ENCODE measurements at places on chromosomes 16 and 17.
A peak's percentile ranks its signal among the peaks of the same experiment; 100 is the strongest.

GRCh38 chr16:77171745-77172635 lies 19.0 kb upstream of the MON1B start:
- peak; percentile 68 for DNase-seq

- DNase-seq: no peak
Observed at GRCh38 chr16:84891149-84891795, 71.5 kb downstream of the CRISPLD2 start.

- DNase-seq: no peak
Observed at GRCh38 chr16:48511071-48511540, 98.9 kb downstream of the N4BP1 start.

DNA sequence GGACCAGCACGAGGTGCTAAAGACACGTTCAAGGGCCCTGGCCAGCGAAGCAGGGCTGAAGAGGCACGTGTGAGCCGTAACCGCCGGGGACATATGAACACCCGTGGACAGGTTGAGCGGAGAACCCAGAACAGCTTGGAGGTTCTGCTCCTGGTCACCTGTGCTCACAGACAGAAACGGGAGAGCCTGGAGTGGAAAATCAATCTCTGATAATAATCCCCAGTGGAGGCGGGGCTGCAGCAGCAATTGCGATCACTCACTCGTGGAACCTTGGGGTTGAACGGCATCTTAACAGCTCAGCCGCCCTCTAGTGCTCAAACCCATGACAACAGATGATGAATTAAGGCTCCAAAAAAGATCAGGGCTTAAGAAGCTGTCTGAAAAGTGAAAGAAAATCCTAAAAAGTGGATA lies 25.6 kb downstream of the WIPI1 start:
- peak; percentile 68 for DNase-seq

- DNase-seq: peak; percentile 8
Observed at GRCh38 chr16:21300309-21301167, 22.4 kb upstream of the CRYM start.

DNA sequence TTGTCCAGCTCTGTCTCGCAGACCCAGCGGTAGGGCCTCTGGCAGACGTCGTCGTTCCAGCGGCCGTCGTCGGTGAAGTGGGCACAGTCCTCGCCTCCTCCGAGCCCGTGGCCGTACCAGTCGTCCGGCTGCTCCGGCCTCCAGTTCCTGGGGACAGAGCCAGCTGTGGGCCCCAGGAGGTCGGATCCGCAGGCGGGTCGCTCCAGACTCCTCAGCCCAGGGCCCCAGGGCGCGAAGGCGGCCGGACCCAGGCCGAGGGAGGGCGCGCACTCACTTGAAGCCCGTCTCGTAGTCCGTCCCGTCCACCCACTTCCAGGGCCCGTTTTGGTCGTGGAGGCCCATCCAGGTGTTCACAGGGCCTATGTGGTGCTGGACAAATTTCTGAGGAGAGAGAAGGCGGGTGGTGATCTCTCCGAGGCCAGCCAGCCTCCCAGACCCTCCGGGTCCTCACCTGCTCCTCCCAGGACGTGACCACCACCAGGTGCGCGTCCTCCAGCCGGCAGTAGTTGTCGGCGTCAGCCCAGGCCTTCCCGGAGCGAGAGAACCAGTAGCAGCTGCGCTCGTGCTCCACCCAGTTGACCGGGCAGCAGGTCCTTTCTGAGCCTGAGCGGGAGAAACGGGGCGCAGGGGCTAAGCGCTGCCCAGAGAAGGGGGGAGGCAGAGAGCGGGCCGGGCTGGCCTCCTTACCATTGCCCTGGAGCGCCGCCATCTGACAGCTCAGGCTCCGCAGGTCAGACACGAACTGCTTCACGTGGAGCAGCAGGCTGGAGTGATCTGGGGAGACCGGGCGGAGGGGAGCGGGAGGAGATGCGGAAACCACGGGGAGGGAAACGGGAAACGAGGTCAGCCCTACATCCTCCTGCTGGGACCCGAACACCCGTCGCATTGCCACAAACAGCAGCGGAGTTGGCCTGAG lies 5.2 kb downstream of the ASGR1 start:
- peak; percentile 18 for DNase-seq

DNA sequence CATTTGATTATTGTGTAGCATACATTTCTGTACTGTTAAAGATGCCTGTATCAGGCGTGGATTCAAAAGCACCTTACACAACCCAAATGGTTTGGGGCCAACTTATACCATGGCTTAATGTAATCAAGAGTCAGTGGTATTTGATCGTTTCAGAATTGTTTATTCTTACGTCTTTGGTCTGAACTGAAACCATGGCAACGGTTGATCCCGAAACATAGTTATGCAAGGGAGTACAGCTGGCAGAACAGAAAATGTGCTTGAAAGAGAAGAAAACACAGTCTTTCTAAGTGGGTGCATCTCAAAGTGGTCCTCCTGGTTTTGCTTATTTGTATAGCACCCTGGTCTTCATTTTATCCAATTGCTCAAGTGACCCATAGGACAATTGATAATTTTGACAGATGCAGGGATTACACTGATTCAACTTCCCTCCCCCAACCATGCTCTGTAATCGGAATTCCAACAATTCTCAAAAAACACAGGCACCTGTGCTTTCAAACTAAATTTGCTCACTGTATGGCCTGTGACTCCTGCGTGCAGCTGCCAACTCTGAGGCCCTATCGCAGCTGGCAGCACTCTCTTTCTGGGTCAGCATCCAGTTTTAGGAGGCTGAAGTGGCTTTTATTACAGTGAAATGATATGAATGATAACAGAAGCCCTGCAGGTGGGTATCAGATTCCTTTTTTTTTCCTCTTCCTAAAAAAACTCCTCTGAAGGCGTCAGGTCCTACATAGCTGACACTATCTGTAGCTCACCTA lies 77.0 kb upstream of the AXIN2 start:
- no peak for DNase-seq

GRCh38 chr16:57310801-57311200 lies 26.3 kb upstream of the PLLP start:
- DNase-seq: no peak

- no peak for DNase-seq
Observed at GRCh38 chr17:9401434-9401833, 174.2 kb downstream of the STX8 start.

DNA sequence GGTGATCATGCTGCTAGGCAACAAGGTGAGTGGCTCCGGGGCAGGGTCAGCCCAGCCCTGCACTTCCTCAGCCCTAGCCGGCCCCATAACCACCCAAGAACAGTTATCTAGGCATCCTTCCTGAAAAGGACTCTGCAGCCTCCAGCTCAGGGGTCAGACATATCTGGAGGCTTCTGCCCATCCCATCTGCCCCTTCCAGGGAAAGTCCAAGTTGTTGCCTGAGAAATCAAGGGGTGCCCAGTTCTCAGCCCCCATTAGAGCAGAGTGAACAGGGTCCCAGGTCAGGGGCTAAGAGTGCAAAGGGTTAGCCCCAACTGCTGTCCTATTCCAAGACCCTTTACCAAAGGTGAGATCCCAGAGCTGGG lies 4.1 kb upstream of the NHERF1 start:
- DNase-seq: no peak

DNA sequence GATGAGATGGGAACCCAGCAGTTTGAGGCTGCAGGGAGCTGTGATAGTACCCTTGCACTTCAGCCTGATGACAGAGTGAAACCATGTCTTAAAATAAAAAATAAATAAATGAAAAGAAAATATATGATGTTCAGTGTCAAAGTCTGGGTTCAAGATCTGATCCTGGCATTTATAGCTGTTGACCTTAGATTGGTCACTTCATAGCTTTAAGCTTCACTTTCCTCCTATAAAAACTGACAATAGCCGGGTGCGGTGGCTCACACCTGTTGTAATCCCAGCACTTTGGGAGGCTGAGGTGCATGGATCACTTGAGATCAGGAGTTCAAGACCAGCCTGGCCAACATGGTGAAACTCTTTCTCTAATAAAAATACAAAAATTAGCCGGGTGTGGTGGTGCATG lies 5.2 kb upstream of the ZNF821 start:
- no peak for DNase-seq

DNA sequence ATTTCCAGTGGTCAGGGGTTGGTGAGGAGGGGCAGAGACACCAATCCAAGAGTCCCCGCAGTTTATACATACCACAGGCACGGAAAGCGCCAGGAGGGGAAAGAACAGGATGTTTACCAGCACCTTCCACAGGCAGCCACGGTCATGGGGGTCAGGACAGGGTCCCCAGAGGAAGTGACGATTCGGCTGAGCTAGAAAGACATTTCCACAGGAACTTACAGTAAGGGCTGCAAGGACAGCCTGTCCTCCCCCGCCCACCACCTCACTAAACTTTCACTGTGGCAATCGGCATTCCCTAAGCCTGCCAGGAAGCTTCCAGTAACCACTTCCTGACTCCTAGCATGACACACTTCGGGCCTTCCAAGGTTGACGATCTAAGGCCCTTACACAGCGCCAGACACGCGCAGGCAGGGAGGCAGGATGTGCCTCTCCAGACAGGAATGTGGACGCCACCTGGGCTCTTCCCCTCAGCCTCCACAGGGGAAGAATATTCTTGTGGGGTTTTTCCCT lies 1.2 kb upstream of the MT2A start:
- DNase-seq: no peak

GRCh38 chr16:87860553-87861299 lies 8.6 kb downstream of the SLC7A5 start:
- no peak for DNase-seq

DNA sequence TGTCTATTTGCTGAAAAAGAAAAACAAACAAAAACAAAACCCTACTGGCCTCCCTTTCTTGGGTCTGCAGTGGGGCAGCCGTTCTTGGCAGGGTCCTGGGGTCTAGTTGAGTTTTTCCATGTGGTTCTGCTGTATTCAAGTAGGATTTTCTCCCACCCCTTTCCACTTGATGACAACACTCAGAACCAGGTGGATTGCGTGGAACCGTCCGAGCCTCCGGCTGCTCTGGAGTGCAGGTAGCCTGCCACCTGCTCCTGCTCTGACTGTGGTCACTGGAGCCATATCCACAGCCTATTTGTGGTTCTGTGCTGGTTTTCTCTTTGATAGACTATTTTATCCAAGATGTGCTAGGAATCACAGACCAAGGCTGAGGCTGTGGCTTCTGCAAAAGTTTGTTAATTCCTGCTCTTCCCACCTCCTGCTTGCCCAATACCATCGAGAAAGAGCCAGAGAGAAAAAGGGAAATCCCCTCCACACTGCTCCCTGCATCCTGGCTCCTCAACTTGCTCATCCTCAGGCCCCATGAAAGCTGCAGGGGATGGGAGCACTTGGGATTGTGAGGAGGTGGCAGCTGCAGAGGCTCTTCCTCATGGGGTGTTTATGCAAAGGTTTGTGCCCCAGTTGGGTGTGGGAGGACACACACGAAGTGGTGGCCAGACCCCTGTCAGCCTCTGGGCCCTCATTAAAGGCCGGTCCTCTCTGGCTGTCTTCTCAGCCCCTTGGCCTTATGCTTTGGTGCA lies 377.8 kb upstream of the TNRC6C start:
- DNase-seq: no peak

- no peak for DNase-seq
Observed at GRCh38 chr16:47426806-47427205, 34.1 kb downstream of the ITFG1 start.

DNA sequence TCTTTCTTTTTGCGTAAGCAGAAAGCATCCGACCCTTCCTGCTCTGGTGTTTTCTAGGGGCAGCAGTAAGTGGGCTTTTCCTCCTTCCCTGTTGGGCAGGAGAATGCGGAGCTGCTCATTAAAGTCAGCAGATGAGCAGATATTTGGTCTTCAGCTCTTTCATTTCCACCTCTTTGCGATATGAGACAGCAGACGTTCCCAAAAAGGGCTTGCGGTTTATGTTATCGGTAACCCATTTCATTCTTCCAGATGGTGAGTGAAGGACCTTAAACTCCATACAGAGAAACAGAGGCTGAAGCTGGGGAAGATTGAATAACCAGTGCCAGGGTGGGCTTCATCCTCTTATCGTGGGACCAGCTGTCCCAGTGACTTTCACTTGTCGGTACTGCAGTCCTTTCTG lies 40.7 kb downstream of the KSR1 start:
- DNase-seq: no peak

GRCh38 chr16:1293921-1294656 lies 15.3 kb upstream of the UBE2I start:
- no peak for DNase-seq

DNA sequence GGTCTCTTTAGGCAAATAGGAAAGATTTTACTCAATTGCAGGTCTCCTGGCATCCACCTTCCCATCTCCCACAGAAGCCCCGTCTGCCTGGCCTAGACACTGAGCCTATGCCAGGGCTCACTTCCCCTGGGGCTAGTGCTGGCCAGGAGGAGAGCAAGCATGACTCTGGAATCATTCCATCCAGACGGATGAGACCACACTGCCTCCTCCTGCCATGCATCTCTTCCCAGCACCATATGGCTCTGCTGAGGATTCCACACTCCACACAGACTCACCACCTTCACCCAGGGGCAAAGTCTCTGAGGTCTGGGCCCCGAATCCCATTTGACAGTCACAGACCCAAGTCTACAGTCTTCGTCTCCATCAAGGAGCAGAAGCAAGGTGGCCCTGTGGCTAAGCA lies 346.5 kb downstream of the C16orf95 start:
- no peak for DNase-seq

- no peak for DNase-seq
Observed at GRCh38 chr17:13152501-13152900, 134.7 kb upstream of the ELAC2 start.

DNA sequence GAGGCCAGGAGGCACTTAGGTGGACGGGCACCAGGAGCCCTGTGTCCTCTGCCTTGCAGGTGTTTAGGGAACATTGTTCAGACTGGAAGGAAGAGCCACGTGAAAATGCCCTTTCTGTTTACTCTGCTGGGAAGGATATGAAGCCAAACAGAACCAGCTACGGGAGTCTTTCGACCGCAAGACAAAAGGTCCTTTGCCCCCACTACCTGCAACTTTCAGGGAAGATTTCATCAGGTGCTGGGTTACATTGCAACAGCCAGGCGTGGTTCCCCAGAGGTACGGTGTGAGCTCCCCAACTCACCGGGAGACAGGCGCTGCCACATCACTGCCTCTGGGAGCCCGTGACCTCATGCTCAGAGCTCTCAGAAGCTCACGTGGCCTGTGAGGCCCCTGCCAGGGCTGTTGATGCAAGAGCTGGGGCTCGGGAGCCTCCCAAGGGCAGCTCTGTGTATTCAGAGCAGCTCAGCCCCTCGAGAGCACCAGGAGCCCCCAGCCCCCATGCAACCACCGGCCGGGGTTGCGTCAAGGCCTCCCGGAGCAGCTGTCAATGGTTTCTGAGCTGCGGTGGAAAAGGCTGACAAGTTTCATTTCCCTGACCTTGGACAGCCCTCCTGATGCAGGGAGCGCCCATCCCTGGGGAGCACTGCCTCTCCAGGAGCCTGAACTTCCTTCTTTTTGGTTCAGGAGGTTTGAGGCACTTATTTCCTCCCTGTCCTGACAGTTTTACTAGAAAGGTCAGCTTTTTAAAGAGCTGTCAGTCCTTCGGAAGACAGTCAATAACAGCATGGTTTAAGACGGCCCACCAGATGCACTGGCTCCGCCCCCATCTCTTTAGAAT lies 42.1 kb downstream of the TBC1D16 start:
- no peak for DNase-seq

GRCh38 chr16:56197192-56197992 lies 6.1 kb downstream of the GNAO1 start:
- no peak for DNase-seq

Data from CD8-positive, alpha-beta T cell (primary cell).